Stimulated activated CD8-positive, alpha-beta memory T cell treated with anti-CD3 and anti-CD28 coated beads, Interleukin-7, amount 100 ng/mL, for 1 hour (primary cell): ENCODE measurements at places on chromosomes 4 and X.

DNA sequence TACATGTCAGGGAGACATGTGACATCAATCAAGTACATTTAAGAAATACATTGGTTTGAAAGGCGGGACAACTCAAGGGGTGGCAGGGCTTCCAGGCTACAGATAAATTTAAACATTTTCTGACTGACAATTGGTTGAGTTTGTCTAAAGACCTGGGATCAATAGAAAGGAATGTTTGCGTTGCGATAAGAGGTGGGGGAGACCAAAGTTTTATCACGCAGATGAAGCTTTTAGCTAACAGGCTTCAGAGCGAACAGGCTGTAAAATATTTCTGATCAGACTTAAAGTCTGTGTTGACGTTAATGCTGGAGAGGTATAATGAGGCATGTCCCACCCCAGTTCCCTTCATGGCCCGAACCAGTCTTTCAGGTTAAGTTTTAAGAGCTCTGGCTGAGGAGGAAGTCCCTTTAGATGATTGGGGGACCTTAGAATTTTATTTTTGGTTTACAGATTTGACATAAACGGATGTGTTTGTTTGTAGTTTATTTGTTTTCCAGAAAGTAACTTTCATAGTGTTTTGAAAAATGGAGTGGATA is 346.7 kb upstream of the RASGEF1B start:
- DNase-seq = no peak

- DNase-seq = no peak
Observed at GRCh38 chrX:97638621-97639020, 754.9 kb downstream of the RPA4 start.

GRCh38 chr4:130077275-130077674 is 981.3 kb downstream of the C4orf33 start:
- DNase-seq = no peak

DNA sequence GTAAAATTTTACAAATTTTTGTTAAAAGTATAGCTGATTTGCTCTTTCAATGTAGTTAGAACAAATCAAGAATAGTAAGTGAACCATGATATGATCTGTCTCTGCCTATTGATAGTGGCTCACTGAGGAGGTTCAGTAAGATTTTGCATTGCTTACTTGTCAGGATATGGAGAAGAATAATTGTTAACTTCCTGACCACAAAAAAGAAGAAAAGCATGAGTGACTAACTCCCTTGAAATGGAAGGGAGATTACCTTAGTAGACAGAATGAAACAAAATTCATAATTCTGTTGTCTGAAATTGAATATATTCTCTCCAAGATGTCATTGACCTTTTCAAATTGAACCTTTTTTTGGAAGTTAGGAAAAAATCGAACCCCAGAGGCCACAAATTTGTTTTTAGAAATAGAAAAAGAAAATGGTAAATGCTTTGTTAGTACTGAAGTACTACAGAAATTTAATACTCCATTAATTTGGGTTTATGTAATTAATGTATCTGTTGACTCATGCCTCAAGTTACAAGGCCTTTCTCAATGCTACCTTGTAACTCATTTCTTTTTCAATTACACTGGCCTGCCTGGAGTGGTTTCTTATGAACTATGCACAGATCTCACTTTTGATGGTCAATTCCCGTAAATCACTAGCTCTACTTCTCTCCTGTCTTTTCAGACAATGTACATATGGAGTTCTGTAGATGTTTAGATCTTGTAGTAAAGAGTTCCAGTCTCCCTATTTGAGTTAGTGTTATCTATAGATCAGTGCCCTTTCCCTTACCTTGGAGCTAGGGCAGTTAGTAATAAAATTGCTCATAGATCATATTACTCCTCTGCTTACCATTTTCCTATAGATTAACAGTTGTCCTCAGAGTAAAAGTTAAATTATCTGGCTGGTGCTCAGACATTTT is 139.3 kb downstream of the TLL1 start:
- DNase-seq = no peak

DNA sequence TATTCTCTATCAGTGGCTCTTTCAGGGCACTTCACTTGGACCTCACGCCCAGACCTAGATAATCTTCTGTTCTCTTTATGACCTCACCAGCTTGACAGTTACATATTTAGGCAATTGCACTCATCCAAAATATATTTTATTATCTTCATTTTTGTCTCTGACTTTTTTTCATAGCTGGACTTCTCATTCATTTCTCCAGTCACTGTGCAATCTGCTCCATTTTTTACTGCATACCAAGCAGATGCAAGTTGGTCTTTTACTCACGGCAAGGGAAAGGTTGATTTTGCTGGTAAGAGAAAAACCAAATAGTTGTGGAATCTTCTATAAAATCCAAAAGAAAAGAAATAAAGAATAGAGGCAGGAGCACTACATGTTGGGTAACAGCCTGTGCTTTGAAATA is 31.7 kb downstream of the MAD2L1 start:
- no peak for DNase-seq

GRCh38 chr4:10040049-10040892 is 19.0 kb upstream of the SLC2A9 start:
- no peak for DNase-seq

- DNase-seq = no peak
Observed at GRCh38 chr4:6929339-6929811, 19.7 kb downstream of the TBC1D14 start.

DNA sequence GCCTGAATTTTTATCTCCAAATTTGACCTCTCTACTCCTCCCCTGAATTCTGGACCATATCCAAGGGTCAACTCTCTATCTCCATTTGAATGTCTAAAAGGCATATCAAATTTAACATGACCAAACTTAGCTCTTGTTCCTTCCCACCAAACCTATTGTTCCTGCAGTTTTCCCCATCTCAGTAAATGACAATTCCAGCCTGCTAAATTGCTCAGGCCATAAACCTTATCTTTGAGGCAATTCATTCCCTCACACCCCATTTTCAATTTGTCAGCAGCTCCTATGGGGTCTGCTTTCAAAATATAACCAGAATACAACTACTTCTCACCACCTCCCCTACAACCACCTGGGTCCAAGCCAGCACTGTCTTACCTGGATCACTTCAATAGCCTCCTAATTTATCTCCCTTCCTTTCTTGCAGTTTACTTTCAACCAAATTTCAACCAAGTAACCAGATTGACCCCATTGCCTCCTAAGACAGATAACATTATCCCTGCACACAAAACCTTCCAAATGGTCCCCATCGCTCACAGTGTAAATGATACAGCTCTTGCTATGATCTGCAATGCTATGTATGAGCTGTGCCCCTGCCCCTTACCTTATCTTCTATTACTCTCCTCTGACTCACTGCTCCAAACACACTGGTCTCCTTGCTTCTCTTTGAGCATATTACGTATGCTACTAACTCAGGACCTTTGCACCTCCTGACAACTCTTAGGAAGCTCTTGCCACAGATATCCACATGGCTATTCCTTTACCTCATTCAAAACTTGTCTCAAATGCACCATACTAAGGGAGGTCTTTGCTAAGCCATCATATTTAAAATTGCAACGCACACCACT is 66.0 kb downstream of the CAMK2D start:
- no peak for DNase-seq

- no peak for DNase-seq
Observed at GRCh38 chrX:108699368-108699767, 37.0 kb downstream of the IRS4 start.
